ENCODE measurements at places on chromosomes 2 and 18.

DNA sequence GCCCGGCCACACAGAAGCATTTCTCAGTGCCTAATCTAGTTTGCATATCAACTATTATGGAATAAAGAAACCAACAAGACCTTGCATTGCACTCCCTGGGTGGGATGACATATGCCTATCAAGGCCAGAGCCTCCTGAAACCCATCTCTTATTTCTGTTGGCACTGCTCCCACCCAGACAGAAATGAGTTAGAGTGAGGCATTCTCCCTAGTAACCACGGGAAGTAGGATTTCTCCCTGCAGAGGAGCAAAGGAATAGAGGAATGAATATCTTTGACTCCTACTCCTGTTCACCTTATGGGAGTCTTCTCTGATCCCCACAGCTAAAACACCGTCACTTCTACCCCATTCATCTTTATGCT is 24.2 kb upstream of the SCYGR1 start:
- H3K4me3 ChIP-seq = peak overlapping the region; percentile 63
- DNase-seq = no peak
- H3K4me1 ChIP-seq = peaks cover 55% of the 10 kb centered on the region
- peak overlapping the region; percentile 94 for H3K27ac ChIP-seq
- no peaks in the 10 kb centered on the region for H3K36me3 ChIP-seq

- H3K4me3 ChIP-seq = no peak overlapping the region
- peaks cover 3% of the 10 kb centered on the region for H3K27me3 ChIP-seq
- H3K36me3 ChIP-seq = no peaks in the 10 kb centered on the region
- H3K27ac ChIP-seq = no peak overlapping the region
These were observed 94.8 kb downstream of the NDUFA10 start for GRCh38 chr2:239930378-239930777.

DNA sequence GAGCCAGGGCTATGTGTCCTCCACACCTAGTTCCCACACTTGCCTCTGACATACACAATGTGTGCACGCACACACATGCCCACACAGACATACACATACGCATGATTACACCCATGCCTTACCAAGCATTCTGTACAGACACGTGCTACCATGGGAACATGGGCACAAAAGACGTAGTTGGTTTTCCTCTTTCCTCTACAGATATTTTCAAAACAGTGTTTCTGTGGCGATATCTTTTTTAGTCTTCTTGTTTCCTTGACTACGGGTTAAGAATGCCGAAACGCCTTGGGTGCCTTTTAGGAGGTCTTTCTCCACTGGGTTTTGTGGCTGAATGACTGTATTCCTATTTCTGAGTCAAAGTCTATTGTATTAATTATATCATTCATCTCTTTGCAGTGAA is 75.5 kb upstream of the SPTBN1 start:
- H3K4me3 ChIP-seq = no peak overlapping the region
- no peak for DNase-seq
- H3K27me3 ChIP-seq = peaks cover 7% of the 10 kb centered on the region
- H3K36me3 ChIP-seq = no peaks in the 10 kb centered on the region
- H3K4me1 ChIP-seq = no peaks in the 10 kb centered on the region
- H3K27ac ChIP-seq = no peak overlapping the region

DNA sequence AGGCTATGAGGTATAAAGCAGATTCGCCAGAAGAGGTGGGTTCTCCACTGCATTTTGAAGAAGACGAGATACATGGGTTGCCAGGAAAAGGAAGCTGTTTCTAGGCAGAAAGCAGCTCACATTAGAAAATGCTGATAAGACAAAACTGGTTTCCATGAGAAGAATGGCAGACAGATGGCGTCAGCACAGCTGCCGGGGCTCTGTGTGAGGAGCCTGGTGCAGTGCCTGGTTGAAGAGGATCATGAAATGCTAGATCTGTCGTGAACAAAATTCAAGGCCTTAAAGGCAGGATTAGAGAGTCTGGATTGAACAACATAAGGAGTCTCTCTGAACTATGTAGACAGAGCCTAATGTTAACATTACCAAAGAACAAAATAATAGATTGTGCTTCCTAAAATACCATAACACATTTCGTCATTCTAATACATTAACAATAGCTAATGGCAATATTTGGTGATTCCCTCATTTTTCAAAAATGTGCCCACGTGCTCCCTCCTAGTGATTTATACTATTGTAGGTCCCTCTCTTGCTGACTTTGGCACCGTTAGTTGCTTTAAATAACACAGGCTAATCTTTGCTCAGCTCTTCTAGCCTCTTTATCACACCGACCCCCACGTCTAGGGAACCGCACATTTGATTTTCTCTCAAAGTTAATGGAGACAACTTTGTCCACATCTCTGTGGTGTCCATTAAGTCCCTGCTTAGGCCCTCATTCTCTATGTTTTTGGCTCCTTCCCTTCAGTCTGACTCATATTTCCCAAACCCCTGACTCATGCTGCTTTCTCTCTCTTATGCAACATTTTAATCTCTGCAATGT is 38.2 kb downstream of the EFEMP1 start:
- DNase-seq = no peak
- H3K27ac ChIP-seq = no peak overlapping the region
- peaks cover 2% of the 10 kb centered on the region for H3K27me3 ChIP-seq
- H3K36me3 ChIP-seq = no peaks in the 10 kb centered on the region
- no peaks in the 10 kb centered on the region for H3K4me1 ChIP-seq

DNA sequence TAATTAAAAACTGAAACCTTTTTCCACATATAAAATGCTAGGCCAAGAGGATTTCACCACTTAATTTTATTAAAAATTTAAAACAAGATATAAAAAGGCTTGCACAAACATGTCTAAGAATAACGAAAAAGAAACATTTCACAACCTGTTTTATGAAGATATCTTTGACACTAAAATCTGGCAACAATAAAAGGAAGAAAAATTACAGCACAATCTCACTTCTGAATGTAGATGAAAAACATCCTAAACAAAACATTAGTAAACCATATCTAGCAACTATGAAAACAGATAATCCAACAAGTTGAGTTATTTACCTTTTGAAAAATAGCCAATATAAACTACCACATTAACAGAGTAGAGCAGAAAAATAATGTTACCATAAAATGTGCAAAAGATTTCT is 185.4 kb upstream of the MMADHC start:
- H3K4me3 ChIP-seq = no peak overlapping the region
- no peaks in the 10 kb centered on the region for H3K27me3 ChIP-seq
- no peak for DNase-seq
- no peak overlapping the region for H3K27ac ChIP-seq
- no peaks in the 10 kb centered on the region for H3K36me3 ChIP-seq

GRCh38 chr2:75512455-75513212 is 48.1 kb downstream of the EVA1A start:
- no peak overlapping the region for H3K4me3 ChIP-seq
- no peaks in the 10 kb centered on the region for H3K4me1 ChIP-seq
- H3K27ac ChIP-seq = no peak overlapping the region
- DNase-seq = no peak

- no peaks in the 10 kb centered on the region for H3K4me1 ChIP-seq
- DNase-seq = no peak
- H3K36me3 ChIP-seq = no peaks in the 10 kb centered on the region
- H3K4me3 ChIP-seq = no peak overlapping the region
These were observed 101.7 kb upstream of the FN1 start for GRCh38 chr2:215537611-215538010.

DNA sequence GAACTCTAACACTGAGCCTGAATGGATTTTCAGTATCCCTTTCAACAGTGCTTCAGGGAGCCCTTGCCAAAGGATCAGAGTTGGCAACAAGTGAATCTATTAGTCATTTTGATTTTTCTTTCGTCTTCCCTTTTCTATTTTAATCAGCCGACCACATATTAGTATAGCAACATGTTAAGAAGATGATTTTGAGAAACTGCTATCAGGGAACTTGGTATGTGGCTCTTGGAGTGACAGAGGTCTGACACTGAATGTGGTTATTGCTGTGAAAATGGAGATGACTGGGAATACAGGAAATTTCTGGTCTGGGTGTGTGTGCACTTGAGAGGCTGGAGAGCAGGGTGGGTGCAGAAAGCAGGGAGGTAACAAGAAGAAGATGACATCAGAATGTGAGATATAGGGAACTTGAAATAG is 28.7 kb upstream of the IL1RL1 start:
- no peak overlapping the region for H3K27ac ChIP-seq
- H3K27me3 ChIP-seq = peaks cover 3% of the 10 kb centered on the region
- H3K36me3 ChIP-seq = no peaks in the 10 kb centered on the region
- no peak overlapping the region for H3K4me3 ChIP-seq
- peaks cover 29% of the 10 kb centered on the region for H3K4me1 ChIP-seq

DNA sequence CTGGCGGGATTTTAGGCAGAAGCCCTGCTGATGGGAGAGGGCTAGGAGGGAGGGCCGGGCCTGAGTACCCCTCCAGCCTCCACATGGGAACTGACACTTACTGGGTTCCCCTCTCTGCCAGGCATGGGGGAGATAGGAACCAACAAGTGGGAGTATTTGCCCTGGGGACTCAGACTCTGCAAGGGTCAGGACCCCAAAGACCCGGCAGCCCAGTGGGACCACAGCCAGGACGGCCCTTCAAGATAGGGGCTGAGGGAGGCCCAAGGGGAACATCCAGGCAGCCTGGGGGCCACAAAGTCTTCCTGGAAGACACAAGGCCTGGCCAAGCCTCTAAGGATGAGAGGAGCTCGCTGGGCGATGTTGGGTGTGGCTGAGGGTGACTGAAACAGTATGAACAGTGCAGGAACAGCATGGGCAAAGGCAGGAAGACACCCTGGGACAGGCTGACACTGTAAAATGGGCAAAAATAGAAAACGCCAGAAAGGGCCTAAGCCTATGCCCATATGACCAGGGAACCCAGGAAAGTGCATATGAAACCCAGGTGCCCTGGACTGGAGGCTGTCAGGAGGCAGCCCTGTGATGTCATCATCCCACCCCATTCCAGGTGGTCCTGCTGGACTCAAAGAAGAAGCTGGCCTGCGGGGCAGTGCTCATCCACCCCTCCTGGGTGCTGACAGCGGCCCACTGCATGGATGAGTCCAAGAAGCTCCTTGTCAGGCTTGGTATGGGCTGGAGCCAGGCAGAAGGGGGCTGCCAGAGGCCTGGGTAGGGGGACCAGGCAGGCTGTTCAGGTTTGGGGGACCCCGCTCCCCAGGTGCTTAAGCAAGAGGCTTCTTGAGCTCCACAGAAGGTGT is 8.5 kb downstream of the PROC start:
- H3K4me1 ChIP-seq = peaks cover 8% of the 10 kb centered on the region
- no peak overlapping the region for H3K27ac ChIP-seq
- H3K36me3 ChIP-seq = no peaks in the 10 kb centered on the region
- peaks cover 30% of the 10 kb centered on the region for H3K27me3 ChIP-seq

GRCh38 chr2:224022486-224022885 is 16.6 kb downstream of the SERPINE2 start:
- peaks cover 49% of the 10 kb centered on the region for H3K4me1 ChIP-seq
- H3K4me3 ChIP-seq = no peak overlapping the region
- DNase-seq = no peak

DNA sequence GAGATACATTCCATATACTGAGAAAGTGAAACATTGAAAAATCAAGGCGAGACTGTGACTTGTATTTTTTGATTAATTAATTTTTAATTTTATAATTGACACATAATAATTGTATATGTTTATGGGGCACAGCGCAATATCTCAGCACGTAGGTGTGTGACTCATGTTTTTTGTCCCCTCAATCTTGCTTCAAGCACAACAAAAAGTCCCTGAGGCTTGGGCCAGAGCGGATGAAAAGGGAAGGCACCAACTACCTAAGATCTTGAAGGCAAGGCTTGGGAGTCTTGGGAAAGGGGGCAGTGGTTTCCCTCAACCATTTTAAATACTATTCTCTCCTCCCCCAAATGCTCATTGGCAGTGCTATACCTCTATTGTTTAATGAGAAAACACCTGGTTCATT is 9.9 kb downstream of the SGPP2 start:
- H3K36me3 ChIP-seq = peaks cover 21% of the 10 kb centered on the region
- H3K4me1 ChIP-seq = peaks cover 11% of the 10 kb centered on the region
- no peak overlapping the region for H3K27ac ChIP-seq
- no peaks in the 10 kb centered on the region for H3K27me3 ChIP-seq
- DNase-seq = no peak

DNA sequence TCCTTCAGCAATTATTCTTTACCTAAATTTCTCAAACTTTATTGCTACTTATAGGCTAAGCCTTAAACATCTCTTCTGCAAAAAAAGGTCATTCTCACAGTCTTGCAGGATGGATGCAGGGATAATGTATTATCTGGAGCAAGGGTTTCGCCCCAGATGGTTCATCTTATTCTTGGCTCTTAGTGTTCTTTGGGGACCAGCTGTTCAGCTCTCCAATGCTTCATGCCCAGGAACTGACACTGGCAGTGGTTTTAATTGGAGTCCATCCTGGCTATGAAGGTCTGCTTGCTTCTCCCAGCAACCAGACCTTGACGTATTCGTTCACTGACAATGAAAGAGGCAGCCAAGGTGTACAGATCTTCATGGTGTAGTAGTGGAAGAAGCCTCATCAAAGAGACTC is 331.9 kb downstream of the SLC8A1 start:
- H3K36me3 ChIP-seq = peaks cover 2% of the 10 kb centered on the region
- no peaks in the 10 kb centered on the region for H3K4me1 ChIP-seq
- no peak overlapping the region for H3K4me3 ChIP-seq
- no peak overlapping the region for H3K27ac ChIP-seq

- H3K4me3 ChIP-seq = no peak overlapping the region
- H3K4me1 ChIP-seq = peaks cover 9% of the 10 kb centered on the region
- peak overlapping the region; percentile 54 for H3K27ac ChIP-seq
- no peak for DNase-seq
These were observed 291.5 kb upstream of the CCDC68 start for GRCh38 chr18:55250768-55251173.

- peaks cover 32% of the 10 kb centered on the region for H3K36me3 ChIP-seq
- no peak overlapping the region for H3K4me3 ChIP-seq
- H3K27me3 ChIP-seq = no peaks in the 10 kb centered on the region
- H3K4me1 ChIP-seq = peaks cover 26% of the 10 kb centered on the region
- H3K27ac ChIP-seq = peak overlapping the region; percentile 51
These were observed 15.2 kb downstream of the ARID5A start for GRCh38 chr2:96551605-96552314.

GRCh38 chr2:216680951-216681629 is 14.3 kb downstream of the IGFBP5 start:
- H3K4me3 ChIP-seq = no peak overlapping the region
- no peak overlapping the region for H3K27ac ChIP-seq
- no peak for DNase-seq
- H3K27me3 ChIP-seq = peaks cover 16% of the 10 kb centered on the region
- H3K4me1 ChIP-seq = peaks cover 9% of the 10 kb centered on the region
- H3K36me3 ChIP-seq = no peaks in the 10 kb centered on the region

DNA sequence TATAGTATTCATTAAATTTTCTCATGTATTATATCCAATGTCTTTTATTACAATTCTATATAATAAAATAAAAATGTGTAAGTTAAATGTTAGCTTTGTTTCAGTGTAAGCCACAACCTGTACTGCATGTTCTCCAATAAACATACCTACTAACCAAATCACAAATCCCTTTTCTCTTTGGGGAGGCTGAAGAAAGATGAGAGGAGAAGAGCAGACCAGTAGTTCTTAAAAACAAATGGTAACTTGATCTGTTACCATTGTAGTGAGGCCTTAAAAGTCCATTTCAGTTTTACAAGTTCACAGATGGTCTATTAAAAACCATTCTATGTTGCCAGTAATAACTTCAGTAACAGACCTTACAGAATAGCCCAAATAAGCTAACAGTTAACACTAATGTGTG is 100.5 kb downstream of the SOS1 start:
- no peak overlapping the region for H3K27ac ChIP-seq
- H3K4me3 ChIP-seq = no peak overlapping the region
- no peaks in the 10 kb centered on the region for H3K27me3 ChIP-seq
- peaks cover 35% of the 10 kb centered on the region for H3K36me3 ChIP-seq
- H3K4me1 ChIP-seq = peaks cover 13% of the 10 kb centered on the region
- DNase-seq = no peak

GRCh38 chr2:149170156-149170555 is 131.7 kb downstream of the LYPD6B start:
- H3K27me3 ChIP-seq = no peaks in the 10 kb centered on the region
- H3K4me3 ChIP-seq = no peak overlapping the region
- no peak overlapping the region for H3K27ac ChIP-seq
- H3K36me3 ChIP-seq = no peaks in the 10 kb centered on the region
- DNase-seq = no peak
